ENCODE measurements at places on chromosomes 16 and 17.

- no peak for DNase-seq
Measured at GRCh38 chr17:74827800-74828199, 31.9 kb downstream of the GRIN2C start.

DNA sequence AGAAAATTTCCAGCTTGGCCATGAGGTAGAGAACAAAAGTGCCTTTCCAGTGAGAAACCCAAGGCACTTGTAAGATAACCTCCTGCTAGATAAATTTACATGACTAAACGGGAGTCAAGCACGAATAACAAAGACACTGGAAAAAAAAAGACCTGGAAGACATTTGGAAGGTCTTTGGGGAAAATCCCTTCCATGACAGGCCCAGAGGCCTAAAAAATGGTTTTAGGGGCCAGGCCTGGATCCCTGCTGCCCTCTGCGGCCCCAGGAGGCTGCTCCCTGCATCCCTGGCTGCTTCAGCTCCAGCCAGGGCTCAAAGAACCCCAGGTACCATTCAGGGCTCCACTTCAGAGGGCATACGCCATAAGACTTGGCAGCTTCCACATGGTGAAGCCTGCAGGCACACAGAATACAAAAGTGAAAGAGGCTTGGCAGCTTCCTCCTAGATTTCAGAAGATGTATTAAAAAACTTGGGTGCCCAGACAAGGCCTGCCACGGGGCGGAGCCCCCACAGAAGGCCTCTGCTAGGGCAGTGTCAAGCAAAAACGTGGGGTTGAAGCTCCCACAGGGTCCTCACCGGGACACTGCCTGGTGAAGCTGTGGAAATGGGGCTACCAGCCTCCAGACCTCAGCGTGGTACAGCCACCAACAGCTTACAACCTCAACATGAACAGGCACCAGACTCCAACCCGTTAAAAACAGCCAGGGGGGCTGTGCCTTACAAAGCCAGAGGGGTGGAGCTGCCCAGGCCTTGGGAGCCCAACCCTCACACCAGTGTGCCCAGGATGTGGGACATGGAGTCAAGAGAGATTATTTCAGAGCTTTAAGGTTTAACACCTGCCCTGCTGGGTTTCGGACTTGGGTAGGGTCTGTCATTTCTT, 77.1 kb downstream of the SDK2 start:
- DNase-seq, result no peak

DNA sequence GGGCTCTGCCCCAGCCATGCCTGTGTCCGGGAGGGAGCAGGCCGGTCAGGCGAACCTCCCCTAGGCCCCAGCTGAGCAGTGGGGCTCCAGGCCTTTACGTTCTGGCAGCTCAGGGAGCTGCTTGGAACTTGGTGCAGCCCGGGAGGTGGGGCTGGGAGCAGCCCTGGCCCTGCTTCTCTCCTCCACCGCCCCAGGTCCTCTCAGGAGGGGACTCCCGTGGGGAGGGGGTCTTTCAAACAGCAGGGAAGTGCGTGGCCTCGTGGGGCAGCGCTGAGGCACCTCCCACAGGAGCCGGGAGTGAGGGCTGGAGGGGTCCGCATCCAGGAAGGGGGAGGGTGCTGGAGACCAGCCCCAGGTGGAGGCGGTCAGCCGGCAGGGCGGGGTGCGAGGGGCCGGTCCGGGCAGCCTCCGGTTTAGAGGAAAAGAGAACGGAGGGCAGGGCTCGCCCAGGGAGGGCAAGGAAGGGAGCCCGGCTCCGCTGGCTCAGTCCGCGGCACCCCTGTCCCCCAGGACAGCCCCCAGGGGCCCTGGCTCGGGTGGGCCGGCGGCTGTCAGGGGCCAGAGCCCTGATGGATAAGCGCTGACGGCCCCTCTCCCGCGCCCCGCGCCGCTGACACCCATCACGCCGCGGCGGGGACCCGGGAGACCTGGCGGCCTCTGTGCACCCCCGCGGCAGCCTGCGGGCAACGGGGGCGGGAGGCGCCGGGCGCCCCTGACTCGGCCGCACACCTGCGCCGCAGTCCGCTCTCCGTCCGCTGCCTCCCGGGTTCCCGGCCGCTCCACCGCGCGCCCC, 587 bp upstream of the PRR35 start:
- DNase-seq, result no peak

DNA sequence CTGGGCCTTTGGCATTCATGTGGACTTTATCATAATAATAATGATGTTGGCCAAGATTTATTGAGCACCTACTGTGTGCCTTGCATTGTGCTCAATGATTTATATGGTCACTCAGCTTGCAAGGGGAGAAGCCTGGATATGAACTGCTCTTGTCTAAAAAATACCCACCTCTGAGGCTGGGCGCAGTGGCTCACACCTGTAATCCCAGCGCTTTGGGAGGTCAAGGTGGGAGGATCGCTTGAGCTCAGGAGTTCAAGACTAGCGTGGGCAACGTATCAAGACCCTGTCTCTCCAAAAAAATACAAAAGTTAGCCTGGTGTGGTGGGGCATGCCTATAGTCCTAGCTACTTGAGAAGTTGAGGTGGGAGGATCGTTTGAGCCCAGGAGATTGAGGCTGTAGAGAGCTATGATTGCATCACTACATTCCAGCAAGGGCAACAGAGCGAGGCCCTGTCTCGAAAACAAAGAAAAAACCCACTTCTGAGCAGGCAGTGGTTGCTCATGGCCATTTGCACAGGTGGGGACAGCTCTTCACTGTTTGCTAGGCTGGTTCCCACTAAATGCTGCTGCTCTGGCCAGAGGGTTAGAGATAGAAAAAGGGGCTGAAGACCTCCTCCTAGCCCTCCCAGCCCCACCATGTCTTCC, 4.3 kb upstream of the ADGRG1 start:
- no peak for DNase-seq

DNA sequence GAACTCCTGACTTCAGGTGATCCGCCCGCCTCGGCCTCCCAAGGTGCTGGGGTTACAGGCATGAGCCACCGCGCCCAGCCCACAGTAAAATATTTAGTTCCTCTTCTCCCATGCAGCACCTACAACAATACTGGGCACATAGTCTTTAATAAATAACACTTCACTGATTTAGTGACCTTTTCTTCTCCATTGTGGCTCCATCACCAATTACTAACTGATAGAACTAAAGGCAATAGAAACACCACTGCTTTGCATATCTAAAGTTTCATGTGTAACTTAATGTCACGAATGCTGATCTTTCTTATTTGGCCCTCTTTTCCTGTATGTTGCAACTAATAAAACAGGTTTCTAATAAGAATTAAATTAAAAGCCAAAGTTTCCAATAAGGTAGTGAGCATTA, 38.9 kb downstream of the TRIM37 start:
- DNase-seq, result no peak

GRCh38 chr17:17576772-17577234, 14.7 kb downstream of the PEMT start:
- no peak for DNase-seq

DNA sequence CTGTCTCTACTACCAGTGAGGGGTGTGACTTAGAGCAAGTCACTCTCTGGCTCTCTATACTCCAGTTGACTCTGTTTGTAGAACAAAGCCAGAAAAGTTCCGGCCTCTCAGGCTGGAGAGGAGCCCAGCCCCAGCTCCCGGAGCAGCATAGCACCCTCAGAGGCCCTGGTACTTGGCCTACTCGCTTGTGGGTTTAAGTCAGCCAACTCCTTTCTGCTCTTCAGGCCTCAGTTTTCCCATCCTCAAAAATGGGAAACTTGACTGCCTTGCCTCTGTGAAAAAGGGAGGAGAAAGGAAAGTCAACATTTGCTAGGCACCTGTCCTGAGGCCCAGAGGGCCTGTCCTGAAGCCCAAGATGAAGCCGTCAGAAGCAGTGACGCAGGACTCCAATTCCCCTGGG, 1.1 kb downstream of the CHST6 start:
- DNase-seq, result no peak

GRCh38 chr16:67565470-67566100, 3.3 kb downstream of the CTCF start:
- no peak for DNase-seq

DNA sequence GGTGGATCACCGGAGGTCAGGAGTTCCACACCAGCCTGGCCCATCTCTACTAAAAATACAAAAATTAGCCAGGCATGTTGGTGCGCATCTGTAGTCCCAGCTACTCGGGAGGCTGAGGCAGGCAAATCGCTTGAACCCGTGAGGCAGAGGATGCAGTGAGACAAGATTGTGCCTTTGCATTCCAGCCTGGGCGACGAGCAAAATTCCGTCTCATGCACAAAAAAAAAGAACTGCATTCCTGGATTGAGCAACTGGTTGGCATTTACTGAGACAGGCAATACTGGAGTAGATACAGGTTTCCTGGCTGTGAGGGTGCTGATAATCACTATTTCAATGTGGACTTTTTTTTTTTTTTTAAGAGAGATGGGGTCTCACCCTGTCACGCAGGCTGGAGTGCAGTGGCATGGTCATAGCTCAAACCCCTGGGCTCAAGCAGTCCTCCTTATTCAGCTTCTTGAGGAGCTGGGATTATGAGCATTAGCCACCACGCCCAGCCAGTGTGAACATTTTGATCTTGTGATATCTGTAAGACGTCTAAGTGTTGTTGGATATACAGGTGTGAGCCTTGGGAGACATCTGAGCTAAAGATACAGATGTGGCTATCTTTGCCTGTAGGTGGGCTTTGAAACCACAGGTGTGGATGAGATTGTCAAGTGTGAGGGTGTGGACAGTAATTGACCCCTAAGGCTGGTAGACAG, 5.8 kb downstream of the CYB5D2 start:
- DNase-seq, result no peak

- no peak for DNase-seq
Measured at GRCh38 chr17:82477934-82478333, 19.4 kb downstream of the NARF start.

GRCh38 chr16:708019-708418, 2.4 kb upstream of the FBXL16 start:
- no peak for DNase-seq

GRCh38 chr16:89744813-89745212, 23.5 kb downstream of the ZNF276 start:
- no peak for DNase-seq

GRCh38 chr17:12290207-12290606, 269.5 kb downstream of the MAP2K4 start:
- no peak for DNase-seq
